ENCODE measurements at places on chromosomes 2 and 18.

GRCh38 chr2:6683516-6683915 lies 182.2 kb downstream of the CMPK2 start:
- DNase-seq: no peak

GRCh38 chr18:48308755-48309575 lies 100.2 kb downstream of the ZBTB7C start:
- DNase-seq: no peak

DNA sequence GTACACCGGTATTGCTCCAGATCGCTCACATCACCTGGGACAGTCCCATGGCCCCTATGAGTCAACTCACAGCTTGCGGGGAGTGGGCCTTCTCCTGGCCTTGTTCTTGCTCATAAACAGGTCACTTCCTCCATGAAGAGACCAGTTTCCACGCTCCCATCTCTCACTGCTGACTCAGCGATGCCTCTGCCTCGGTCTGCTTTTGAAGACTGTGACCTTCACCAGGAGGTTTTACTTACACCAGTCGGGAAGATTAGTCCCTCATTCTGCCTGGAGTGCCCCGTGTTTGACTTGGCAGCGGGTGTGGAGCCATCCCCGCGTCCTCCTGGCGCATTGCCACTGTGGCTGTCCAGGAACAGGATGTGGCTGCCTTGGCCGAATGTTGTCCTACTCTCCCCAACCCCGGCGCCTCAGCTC lies 159.8 kb downstream of the RHBDD1 start:
- DNase-seq: no peak

DNA sequence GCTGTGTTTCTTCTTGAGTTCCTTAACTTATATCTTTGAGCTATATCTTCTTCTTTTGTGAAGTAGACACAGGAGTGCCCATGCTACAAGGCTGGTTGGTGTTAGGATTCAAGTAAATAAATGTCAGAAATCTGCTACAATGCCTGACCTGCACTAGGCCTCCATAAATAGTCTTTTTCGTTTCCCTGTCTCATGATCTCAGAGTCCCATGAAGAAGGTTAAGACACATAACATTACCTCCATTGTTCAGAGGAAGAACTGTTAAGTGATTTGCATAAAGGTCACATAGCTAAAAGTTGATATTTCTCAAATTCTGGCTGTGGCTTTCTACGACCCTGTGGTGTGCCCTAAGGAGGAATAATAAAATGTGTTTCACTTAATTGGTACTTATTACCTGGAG lies 228.4 kb downstream of the KCNS3 start:
- no peak for DNase-seq

DNA sequence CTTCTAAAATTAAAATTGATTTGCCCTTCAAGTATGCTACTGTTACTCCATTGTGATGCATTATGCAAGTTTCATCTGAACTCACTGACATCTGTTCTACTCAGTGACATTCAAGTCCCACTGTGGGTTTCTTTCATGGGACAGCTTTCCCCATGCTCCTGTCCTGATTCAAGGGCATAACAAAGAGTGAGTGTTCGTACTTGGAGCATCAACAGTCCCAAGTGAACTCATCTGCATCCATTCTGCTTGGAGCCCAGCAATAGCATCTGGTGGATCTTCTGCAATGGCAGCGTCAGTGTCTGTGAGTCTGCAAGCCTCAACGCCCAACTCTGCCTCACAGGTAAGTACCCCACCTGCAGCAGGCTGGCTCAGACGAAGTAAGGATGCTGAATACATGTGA lies 27.5 kb downstream of the BUB1 start:
- no peak for DNase-seq

GRCh38 chr2:12554224-12555011 lies 162.3 kb upstream of the TRIB2 start:
- DNase-seq: no peak

DNA sequence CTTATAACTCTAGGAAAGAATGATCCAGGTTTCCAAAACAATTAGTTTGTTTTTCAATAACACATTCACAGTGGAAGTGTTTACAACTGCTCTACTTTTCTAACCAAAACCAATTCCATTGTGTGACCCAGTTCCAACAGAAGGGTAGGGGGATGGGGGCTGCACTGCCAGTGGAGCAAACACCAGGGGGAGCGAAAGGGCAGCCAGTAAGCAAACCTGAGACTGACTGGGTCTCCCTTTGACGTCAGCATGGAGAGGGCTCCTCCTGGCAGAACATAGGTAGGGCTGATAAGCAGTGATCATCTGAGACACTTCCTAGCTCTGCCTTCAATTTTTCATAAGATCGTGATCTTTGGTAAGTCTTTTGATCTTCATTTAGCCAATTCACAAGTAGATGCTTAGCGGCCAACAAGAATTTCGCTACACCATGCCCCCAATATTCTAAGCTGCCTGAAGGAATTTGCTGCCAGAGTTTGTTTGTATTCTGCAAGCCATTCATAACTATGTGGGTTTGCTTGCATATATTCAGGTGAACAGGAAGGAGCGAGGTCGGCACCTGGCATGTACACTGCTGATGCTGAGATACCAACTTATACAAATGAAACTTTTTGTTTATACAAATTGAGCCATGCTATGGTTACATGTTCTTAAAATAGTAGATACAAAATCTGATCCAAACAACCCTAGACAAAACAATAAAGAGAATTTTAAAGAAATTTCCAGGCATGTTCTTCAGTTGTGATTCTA lies 45.9 kb downstream of the ST6GAL2 start:
- DNase-seq: no peak
